ENCODE measurements at places on chromosomes 1 and 21.

DNA sequence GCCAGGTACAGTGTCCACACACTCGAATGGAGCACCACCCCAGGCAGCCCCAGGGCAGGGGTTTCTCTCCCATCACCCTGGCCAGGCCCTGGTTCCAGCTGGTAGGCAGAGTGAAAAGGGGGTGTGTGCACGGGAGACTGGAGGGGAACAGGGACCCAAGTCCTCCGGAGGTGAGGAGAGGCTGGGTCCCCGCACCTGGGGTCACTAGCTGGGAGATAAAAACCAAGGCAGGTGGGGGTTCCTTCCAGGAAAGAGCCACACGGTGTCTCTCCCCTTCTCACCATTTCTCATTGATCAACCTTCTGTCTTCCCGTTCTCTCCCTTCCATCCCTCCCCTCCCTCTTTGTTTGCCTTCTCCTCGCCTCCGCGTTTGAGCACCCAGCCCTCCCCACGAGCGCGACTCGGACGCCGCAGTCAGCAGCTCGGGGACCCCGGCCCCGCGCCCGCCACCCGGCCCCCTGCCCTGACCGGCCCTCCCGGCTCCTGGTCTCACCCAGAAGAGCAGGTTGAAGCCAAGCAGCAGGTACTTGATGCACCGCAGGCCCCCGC is 358 bp downstream of the TSPAN2 start:
- DNase-seq: no peak

- no peak for DNase-seq
Observed at GRCh38 chr1:241212628-241213027, 144.4 kb downstream of the RGS7 start.

DNA sequence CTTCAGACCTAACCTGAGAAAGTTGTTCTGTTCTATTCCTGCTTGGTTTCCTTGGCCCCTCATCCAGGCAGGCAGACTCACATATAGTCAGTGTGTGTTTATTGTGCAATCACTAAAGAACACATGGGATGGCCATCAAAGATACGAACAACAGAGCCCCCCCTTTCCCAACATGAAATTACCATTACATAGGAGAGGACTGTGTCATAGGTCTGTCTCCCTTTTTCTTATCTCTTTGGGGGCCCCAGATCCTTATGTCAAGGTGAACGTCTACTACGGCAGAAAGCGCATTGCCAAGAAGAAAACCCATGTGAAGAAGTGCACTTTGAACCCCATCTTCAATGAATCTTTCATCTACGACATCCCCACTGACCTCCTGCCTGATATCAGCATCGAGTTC is 21.6 kb downstream of the SYT11 start:
- DNase-seq: no peak

DNA sequence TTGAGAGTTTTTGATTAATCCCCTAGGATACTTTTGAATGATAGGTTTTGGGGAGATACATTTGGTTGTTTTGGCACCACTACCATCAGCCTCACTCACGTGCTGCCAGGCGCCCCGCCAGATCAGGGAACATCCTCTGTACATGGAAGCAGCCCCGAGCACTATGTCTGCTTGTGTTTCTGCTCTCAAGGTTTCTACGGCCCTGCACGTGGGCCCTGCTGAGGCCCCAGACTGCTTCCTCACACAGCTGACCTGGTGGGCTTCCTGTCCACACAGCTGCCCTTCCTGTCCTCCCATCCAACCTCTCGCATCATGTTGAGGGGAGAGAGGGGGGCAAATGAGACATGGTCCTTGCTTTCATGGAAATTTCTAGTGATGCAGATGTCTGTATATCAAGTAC is 20.0 kb downstream of the ADARB1 start:
- no peak for DNase-seq

DNA sequence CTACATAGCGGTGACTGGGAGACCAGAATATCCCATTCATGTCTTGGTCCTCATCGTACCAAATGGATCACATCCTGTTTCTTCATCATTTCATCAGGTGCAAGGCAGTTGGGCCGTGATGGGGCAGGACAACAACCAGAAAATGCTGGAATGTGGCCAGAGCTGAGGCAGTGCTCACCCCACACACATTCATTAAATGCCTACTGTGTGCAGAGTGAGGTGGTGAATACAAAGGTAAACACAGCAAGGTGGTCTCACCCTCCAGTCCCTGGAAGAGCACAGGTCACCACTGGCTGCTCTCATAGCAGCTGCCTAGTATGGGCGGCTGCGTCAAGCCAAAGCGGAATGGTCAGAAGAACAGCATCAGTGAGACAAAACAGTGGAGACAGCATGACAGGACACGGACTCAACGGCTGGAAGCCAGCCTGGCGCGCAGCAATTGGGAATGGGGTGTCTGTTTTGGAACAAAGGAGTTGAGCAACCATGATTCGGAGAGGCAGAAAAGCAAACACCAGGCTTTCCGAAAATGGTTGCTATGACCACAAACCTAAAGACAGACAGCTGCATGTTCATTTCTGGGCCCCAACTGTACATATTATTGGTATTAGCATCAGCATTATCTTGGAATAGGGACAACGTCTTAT is 5.6 kb upstream of the ADAMTSL4 start:
- DNase-seq: no peak

- no peak for DNase-seq
Observed at GRCh38 chr1:110235181-110235833, 25.2 kb downstream of the KCNC4 start.

DNA sequence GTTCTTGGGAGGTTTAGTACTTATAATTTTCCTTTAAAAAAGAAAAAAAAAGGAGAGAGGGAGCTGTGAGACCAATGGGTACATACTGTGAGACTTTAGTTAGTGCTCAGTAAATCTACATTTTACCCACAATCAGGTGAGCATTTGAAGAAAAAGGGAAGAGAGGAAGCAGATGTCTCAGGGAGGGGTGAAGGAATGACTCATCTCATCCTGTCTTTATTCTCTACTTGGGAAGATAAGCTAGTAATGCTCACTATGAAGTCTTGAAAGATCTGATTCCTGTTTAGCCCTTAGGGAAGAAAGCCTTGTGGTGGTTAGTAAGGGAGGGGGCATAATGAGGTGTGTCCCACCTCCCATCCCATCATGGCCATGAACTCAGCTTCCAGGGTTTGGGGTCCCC is 112.6 kb downstream of the PLD5 start:
- no peak for DNase-seq

- DNase-seq: no peak
Observed at GRCh38 chr1:26999440-26999987, 6.0 kb downstream of the TRNP1 start.

DNA sequence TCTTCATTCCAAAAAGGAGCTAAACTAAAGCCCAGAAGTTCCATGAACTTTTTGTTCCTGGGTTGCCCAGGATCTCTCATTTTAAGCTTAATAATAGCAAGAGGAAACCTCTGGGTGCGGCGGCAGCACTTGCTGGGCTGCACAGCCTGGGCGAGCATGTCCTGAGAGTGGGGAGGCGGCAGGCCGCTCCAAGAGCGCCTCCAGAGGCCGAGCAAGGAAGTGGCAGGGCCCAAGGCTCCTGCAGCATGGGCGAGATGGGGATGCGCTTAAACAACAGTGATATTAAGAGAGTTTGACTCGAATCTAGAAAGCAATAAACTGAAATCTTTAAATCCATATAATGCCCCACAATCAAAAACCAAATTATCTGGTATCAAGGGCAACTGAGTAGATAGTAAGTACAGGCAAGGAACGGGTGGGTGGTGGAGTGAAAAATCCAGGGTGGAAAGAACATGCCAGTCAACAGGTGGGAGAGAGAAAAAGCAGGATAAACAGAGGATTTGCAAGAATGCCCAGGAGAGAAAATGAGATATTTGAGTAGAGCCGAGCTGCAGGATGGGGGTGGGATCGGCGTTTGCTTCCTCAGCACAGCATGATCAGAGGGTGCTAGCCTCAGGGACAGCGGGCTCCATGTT is 14.1 kb upstream of the TNR start:
- no peak for DNase-seq

DNA sequence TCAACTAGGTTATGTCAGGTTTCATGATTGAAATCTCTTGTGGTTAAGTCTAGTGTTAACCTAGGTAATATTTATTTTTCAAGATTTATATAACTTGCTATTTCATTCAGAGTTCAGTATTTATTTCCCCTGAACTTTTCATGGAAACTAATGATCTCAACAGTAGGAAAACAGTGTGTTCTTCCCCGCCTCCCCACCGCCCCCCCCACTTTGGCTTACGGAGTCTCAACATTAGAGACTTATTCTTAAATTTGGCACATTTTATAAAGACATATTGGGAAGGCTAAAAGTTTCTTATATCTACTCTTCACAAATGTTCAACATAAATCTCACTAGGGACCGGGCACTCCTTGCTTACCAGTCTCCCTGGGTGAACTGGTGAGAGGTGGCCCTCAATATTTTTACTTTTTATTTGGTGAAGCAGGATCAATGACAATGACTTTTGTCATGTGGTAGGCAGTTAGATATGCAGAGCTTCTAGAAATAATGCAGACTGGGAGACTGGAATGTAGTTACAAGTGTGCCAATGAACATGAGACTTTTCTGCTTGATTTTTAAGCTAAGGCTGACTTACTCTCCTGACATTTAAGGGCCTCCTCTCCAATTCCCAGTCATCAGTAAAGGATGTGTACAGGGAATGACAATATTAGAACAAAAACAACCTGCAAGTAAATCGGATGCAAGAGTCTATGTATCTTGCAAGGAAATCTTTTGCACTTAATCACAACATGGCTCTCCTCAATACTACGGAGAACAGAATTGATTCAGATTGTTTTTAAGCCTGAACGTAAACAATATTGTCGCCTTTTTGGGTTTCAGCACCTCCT is 1.7 kb upstream of the MAN1A2 start:
- no peak for DNase-seq

- DNase-seq: no peak
Observed at GRCh38 chr1:218755128-218755527, 410.0 kb downstream of the TGFB2 start.

GRCh38 chr1:15311880-15312279 is 64.9 kb downstream of the FHAD1 start:
- no peak for DNase-seq

- no peak for DNase-seq
Observed at GRCh38 chr21:27477296-27477695, 510.4 kb upstream of the ADAMTS5 start.

GRCh38 chr1:60345621-60346020 is 272.1 kb upstream of the C1orf87 start:
- DNase-seq: no peak

DNA sequence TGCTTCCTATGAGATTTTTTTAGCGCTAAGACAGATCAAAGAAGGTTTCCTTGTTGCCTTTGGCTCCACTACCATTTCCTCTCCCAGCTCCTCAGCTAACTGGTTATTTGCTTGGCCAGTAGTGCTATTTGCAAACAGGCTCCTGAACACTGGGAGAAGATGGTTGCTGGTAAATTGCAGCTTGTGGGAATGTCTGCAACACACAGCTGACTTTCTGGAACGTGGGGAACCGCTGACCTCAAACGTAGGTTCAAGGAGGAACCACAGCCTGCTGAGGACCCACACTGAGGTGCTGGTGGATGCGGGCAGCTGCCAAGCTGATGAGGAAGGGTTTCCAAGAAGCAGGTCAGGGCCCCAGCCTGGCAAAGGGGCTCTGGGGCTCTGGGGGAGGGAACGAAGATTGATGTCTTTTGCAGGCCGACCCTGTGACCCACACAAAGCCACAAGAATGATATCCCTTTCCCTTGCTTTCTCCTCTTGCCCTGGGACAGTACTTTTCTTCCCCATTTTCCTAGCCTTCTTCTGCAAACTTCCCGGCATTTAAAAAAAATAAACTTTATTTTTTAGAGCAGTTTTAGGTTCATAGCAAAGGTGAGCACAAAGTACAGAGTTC is 24.8 kb downstream of the GNG4 start:
- DNase-seq: no peak

GRCh38 chr1:36516372-36517010 is 33.8 kb upstream of the CSF3R start:
- DNase-seq: peak; percentile 61

- no peak for DNase-seq
Observed at GRCh38 chr1:17507915-17508314, 31.6 kb upstream of the ARHGEF10L start.

- peak; percentile 68 for DNase-seq
Observed at GRCh38 chr1:96236156-96236739, 485.3 kb upstream of the PTBP2 start.

DNA sequence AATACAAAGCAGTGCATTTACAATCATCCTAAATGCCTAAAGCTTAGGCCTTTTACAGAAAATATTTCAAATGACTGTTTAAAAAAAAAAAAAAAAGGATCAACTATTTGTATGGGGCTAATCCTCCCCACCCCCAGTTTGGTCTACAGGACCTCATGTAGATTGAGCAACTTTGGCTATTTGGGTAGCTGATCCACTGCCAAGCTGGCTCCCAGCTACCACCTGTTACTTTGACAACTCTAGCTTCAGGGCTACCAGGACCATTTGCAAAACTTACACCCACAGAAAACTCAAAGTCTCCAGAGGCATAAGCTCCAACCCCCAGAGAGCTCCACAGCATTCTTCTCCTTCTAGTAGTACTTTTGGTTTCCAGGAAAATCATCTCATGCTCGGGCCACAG is 29.4 kb downstream of the JAK1 start:
- no peak for DNase-seq

GRCh38 chr1:85582687-85583591 is 2.4 kb downstream of the CCN1 start:
- DNase-seq: no peak

DNA sequence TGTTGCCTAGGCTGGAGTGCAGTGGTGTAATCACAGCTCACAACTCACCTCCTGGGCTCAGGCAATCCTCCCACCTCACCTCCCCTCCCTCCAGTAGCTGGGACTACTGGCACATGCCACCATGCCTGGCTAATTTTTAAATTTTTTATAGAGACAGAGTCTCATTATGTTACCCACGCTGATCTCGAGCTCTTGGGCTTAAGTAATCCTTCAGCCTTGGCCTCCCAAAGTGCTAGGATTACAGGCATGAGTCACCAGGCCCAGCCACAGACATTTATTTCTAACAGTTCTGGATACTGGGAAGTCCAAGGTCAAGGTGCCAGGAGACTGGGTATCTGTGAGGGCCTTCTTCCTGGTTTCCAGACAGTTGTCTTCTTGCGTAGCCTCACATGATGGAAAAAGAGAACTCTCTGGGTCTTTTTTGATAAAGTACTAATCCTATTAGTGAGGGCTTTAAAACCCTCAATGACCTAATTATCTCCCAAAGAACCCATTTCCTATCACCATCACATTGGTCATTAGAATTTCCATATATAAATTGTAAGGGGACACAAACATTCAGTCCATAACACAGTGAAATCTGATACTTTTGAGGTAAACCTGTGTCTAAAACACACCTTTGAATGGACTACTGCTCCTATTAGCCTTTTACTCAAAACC is 67.9 kb downstream of the PHACTR4 start:
- no peak for DNase-seq

- no peak for DNase-seq
Observed at GRCh38 chr1:234845097-234845660, 235.2 kb upstream of the IRF2BP2 start.

- no peak for DNase-seq
Observed at GRCh38 chr1:209678981-209679539, 3.8 kb downstream of the G0S2 start.

- DNase-seq: no peak
Observed at GRCh38 chr1:219296430-219297355, 123.0 kb downstream of the LYPLAL1 start.

All from left kidney (tissue), 8 donors.